HEK293T (cell line): ENCODE measurements at places on chromosomes 4 and X.

DNA sequence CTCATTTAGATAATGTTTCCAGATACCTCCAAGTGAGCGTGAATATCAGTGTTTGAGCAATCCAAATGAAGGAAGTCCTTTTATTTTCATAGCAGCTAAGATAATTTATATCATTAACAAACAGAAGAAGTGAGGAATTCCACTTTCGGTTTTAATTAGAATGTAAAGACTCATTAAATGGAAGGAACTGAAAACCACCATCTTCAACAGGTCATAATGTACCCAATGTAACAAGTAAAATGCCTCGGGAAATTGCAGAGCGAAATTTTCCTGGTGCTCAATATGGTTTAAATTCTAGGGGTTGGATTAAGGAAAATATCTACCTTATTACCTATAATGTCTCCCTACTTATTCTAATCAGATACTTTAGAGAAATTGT lies 33.9 kb upstream of the SLC9A7 start:
- DNase-seq, result no peak

- DNase-seq, result no peak
Measured at GRCh38 chr4:3712112-3712805, 53.9 kb upstream of the ADRA2C start.

GRCh38 chr4:53852343-53852742 lies 212.1 kb downstream of the CHIC2 start:
- DNase-seq, result no peak

DNA sequence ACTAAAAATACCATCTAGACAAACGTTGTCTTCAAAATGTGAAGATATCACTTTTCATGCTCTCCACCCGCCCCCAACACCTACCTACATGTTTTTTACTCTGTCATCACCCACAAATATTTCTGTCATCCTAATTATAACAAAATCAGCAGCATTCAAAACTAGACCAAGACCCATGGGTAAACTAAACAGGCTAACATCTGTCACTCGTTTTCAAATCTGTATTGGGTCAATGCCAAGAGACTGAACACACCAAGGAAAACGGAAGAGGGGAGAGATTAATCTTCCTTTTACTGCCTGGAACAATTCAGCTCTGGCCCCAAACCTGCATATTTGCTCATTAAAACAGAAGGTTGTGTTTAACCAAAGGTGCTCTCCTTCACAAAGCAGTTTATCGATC lies 17.5 kb downstream of the FAM184B start:
- no peak for DNase-seq

GRCh38 chr4:2733844-2734574 lies 22.1 kb downstream of the TNIP2 start:
- DNase-seq, result no peak

- no peak for DNase-seq
Measured at GRCh38 chr4:99323756-99324155, 2.6 kb upstream of the ADH1B start.

GRCh38 chr4:36128689-36129088 lies 115.6 kb downstream of the ARAP2 start:
- DNase-seq, result no peak

DNA sequence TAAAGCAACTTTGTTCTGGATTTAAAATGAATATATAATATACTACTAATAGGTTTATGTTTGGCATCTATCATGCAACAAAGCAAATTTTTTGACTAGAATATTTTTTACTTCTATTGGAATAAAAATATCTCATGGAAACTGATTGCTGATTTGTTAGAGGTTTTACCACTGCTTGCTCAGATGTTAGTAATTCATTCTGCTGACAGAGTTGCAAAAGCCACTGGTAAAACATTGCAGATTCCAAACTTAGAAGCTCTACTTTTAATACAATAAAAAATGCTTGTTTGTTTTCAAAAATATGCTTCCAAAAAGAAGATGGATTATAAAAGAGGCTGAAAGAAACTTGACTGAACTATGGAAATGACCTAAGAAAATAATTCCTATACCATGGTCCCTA lies 795.2 kb downstream of the PCDH18 start:
- DNase-seq, result no peak

GRCh38 chrX:29136904-29137303 lies 549.7 kb downstream of the IL1RAPL1 start:
- no peak for DNase-seq

DNA sequence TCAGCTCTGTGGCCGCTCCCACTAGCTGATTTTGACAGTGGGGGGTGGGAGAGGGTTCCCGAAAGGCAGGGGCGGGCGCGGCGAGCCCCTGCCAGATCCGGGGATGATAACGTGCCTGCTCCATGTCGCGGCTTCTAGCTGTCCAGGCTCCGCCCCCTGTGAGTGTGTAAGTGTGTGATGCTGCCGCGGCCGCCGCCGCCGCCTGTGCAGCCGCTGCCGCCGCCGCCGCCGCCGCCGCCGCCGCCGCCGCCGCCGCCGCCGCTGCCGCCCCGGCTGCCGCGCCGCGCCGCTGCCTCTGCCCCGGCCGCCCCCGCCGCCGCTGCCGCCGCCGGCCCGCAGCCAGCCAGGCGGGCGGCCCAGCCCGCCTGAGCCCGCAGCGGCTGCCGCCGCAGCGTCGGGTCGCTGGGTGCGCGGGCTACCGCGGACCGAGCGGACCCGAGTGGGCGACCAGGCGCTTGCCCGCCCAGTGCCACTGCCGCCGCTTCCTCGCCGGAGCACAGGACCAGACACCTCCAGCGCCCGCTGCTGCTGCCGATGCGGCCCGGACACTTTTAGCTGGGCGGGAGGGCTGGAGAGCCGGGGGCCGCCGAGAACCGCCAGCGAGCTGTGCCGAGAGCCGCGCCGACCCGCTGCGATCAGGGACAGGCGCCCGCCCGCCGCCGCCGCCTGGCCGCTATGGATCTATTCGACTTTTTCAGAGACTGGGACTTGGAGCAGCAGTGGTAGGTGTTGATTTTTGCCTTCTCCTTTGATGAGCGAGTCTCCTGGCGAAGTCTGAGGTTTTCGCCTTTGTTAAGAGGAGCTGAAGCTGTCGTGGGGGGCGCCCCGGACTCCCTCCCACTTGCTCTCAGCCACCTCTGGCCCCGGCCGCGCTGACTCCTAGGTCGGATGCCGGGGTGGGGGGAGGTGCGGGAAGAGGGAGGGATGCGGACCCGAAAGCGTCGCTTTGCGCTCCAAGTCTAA lies at the start of gene AFF2:
AFF2 (plus strand) TSS at position 195 of the 963 bp plus-strand sequence; CDS start at position 676, 481 bp downstream.
- peak; percentile 47 for DNase-seq

GRCh38 chr4:38621831-38622230 lies 42.2 kb upstream of the KLF3 start:
- no peak for DNase-seq

DNA sequence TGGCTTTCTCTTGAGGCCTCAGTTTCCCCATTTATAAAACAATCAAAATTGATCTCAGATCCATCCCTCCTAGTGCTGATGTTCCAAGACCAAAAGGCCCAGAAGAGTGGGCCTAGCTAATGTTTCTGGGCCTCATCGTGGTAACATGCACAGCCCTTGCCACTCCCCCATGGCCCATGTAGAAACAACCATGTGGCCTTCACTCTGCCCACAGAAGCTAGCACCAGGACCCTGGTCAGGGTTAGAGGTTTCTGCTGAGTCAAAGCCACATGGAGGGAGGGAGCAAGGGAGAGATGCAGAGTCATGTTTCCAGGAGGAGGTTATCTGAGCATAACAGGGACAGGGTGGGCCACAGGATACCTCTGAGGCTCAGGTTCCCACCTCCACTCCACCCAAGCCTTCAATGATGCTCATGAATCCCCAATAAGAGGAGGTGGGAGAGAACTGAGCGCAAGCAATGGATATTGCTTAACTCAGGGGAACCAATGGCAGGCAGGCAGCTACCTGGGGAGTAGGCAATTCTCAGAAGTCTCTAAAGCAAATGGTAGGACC lies 16.9 kb downstream of the OTUD5 start:
- no peak for DNase-seq

- no peak for DNase-seq
Measured at GRCh38 chr4:100278567-100278966, 88.3 kb upstream of the DDIT4L start.

DNA sequence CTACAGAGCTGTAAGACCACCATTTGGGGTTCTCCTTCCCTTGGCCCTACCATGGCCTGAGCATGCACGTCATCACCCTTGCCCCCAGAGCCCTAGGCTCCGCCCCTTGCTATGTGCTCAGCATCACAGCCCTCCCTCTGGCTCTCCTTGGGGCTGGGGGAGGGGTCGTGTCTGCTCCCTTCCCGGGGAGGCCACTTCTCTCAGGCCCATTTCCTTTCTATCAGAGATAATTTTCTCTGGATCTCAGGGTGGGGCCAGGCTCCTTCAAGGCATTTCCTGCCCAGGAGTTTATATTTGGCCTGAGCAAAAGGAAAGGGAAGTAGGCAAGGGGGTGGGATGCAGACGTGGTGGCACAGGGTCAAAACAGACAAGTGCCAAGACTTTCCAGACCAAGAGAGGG lies 55.9 kb downstream of the STARD8 start:
- DNase-seq, result no peak

GRCh38 chr4:89419111-89419695 lies 111.6 kb upstream of the GPRIN3 start:
- DNase-seq, result no peak

DNA sequence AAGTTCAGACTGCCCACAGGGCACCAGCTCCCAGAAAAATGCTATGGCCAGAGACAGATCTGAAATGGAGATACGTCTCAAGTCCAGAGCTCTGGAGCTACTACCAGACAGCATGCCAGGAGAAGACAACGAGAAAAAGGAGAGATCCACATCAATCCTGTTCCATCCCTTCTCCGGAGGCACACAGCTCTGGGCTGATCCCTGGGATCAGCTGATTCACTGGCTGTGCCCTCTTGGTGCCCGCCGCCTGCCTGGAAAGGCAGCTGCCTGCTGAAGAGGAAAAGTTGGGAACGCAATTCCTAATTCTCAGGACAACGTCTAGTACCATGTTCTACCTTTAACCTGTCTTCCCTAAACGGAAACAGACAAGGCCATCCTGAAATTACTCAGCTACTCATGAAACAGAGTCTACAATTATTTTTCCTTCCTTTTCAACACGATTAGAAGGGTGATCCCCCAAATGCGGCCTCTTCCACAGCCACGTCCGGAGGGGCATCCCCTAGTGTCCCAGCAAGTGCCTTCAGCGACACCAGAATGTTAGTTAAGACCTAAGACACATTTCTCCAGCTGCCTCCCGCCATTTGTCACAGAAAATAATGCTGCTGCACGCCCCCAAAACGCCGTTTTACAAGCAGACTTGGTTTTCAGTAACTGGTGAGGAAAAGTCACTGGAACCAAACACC lies 2.4 kb downstream of the ZFYVE28 start:
- no peak for DNase-seq

DNA sequence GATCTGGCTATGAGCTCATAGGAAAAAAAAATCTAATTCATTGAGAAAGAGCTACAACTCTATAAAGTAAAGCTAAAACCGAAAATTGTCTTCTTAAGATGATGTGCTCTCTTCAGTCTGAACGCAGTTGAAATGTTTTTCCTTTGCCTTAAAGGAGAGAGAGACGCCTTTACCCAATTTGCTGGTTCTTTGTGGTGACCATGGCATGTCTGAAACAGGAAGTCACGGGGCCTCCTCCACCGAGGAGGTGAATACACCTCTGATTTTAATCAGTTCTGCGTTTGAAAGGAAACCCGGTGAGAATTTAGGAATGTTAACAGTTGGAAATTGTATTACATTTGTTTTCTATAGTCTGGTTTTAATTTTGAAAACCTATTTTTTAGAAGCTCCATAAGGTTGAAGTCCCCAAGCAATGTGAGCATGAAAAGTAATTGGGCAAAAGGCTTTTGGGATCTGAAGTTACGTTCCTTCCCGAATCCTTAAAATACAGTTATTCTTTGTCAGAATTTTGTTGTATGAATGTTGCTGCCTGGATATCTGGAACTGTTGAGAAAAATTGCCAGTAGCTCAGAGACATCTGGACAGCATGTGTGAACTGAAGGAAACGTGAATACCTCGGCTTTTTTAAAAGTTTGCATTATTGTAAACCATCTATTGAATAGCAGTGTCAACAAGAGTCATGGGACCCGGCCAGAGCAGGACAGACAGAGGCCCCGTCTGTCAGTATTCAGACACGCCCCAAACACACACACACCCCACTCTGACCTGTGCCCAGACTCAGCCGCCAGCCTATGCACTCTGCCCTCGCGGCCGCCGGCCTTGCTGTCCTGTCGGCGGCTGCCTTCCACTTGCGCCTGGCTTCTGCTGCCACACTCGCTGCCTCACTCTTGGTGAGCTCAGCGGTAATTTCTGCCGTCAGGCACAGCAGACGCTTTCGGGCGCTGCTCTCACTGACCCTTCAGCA lies 9.9 kb downstream of the PIGG start:
- no peak for DNase-seq

DNA sequence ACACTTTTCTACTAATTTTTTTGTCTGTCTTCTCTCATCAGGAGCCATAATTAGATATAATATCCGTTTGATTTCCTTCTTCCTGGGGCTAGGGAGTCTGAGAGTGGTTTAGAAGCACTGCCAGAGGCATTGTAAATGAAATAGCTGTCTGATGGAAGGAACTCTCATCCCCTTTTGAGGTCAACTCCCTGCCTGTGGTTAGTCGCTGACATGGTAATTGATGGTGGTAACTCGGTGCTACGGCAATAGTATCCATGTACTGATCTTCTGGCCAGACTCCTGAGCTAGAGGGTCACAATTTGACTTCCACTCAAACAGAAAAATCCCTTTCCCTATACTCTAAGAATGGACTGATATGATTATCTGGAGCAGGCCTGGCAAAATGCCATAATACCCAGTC lies 108.1 kb upstream of the TRPC5 start:
- DNase-seq, result no peak

DNA sequence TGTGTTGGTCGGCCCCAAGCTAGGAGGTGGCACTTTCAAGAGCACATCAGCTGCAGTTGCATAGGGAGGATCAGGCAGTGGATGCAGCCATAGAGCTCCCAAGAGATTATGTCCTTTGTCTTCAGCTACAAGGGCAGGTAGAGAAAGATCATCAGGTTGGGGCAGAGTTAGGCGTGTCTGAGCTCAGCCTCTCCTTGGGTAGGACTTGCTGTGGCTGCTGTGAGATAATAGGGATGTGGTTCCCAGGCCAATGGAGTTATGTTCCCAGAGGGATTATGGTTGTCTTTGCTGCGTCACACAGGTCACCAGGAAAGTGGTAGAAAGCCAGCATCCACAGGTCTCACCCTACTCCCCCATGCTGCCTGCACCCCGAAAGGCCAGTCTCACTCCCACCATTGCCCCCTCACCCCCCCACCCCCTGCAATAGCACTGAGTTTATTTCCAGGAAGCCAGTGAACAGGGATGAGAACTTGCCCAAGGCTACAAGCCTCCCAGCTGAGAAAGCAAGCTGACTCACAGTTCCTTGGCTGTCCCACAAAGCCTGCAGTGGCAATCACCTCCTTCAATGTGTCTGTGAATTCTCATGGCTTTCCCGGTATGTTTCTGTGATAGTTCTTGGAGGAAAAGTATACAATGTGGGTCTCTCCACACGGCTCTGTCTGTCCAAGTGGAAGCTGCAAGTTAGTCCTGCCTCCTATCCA lies 148.4 kb downstream of the STPG2 start:
- no peak for DNase-seq
